ENCODE measurements at places on chromosomes 6 and 20.

DNA sequence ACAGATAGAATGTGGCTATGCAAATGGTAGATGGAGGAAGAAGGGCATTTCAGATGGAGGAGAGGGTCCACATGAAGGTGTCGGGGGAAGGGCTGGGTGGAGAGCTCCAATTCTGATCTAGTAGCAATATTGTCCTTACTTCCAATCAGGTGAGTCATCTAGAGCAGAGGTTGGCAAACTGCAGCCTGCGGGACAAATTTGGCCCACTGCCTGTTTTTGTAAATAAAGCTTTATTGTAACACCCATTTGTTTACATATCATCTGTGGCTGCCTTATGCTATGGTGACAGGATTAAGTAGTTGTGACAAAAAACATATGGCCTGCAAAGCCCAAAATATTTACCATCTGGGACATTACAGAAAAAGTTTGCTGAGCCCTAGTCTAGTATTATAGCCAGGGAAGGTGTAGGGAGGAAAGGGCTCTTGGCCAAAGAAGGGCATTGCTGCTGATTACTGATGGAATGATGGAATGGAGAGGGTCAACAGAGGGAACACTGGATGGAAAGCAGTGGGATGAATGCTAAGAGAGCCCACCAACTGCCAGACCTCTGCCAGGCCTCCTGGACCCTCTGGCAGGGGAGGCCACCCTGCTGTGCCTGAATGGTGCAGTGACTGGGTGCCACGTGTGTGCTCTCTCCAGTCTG is 79.8 kb downstream of the SLC22A23 start:
- no peak for DNase-seq

- DNase-seq, result no peak
Measured at GRCh38 chr20:32823737-32824588, 4.2 kb downstream of the MAPRE1 start.

- no peak for DNase-seq
Measured at GRCh38 chr6:167510648-167511047, 185.8 kb downstream of the TTLL2 start.

- DNase-seq, result no peak
Measured at GRCh38 chr20:34673412-34673811, 3.5 kb downstream of the PIGU start.

DNA sequence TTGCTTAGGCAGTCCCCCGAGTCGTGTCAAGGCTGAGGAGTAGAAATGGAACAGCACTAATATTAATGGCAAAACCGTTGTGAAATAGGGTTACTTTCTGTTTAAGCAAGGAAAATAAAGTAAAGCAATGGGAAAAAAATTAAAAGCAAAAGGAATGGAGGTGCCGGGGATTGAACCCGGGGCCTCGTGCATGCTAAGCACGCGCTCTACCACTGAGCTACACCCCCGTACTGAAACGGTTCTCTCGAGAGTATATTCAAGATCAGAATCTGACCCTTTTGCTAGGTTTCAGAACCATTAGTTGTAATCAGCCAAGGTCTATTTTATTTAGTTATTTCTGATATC is 85.5 kb downstream of the TRIM27 start:
- DNase-seq, result peak; percentile 49

- DNase-seq, result no peak
Measured at GRCh38 chr6:166305562-166306117, 2.6 kb downstream of the PRR18 start.

DNA sequence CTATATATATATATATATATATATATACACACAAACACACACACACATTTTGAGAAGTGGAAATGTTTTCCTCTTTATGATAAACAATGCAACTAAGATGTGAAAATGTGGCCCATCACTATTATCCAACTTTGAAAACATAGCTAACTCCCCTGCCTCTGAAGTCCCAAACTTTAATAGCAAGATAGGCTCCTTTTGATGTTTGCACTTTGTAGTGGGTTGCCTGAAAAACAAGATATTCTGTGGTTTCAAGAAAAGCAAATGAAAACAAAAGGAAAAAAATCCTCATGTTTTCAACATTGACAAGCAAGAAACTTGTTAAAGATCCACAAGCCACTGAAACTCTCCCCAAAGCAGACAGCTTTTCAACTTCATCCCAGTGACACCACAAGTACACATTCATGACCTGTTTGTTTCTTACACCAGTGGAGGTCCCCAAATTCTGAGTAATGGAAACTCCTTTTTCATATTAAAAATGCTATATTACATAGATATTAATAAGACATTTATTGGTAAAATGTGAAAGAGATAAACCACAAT is 90.0 kb downstream of the IPCEF1 start:
- DNase-seq, result no peak

DNA sequence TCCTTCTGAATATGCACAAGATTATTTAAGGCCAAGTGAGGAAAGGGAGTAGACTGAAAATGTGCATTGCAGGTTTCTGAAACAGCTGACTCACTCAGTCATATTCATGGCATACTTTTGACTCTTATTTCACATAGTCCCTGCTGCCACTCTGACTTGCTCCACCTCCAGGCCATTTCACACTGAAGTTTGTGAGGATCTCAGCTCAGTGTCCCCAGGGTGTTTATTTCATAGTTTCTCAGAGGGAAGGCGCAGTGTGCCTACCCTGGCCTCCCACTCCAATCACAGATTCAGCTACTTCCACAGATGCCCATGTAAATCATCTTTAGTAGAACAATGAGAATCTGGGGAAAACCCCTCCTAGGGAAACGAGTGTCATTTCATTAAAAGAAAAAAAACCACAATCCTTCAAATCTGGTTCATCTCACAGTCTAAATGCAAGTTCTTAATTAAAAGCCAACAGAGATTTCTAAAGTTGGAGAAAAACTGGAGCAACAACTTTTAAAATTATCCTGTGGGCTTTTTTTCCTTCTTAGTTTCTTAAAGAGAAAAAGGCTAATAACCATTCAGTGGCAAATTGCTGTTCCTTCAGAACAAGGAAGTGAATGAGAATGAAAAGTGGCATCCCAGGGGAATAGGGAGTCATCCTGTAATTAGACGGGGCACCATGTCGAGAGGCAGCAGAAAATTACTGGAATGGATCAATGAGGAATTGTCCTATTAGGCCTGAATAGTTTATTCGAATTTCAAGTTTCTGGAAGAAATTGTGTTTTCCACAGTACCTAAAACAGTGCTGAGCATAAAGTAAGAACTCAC is 133.6 kb downstream of the TFAP2B start:
- no peak for DNase-seq
